DMS79 treated with DMSO at 0.1 percent for 48 hours (cell line): ENCODE measurements at places on chromosomes 7 and 10.

- DNase-seq = no peak
Measured at GRCh38 chr10:113073549-113074189, 123.6 kb downstream of the TCF7L2 start.

DNA sequence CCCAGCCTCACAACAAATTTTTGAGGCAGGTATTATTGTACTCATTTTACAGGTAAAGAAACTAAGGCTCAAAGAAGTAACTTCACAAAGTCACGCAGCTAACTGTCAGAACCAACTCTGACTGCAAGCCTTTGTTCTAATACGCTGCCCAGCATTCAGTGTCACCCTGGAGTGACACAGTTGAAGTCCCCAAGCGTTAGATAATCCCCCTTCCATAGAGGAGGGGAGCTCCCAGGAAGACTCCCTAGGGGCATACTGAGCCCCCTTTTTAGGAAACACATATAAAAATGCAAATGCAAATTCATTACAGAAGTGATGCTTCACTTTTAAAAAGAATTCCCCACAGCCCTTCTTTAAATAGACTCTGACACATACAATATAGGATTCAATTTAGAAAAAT is 101.0 kb upstream of the MACROH2A2 start:
- no peak for DNase-seq

- DNase-seq = no peak
Measured at GRCh38 chr10:97538411-97538810, 34.2 kb upstream of the ANKRD2 start.

DNA sequence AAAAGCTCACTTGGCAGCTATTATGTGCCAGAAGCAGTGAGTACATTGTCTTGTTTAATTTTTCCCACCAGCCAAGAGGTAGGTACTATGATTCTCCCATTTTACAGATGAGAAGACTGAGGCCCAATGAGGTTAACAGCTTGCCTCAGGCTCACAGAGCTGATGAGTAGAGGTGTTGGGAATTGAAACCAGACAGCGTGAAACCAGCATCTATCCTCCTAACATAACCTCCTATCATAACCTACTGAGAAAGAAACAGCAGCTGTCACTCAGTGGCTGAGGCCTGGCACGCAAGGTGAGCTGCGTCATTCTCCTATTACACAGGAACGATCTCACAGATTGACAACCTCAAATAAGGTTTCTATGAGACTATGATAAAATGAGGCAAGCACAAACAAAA is 6.2 kb downstream of the PYROXD2 start:
- no peak for DNase-seq

DNA sequence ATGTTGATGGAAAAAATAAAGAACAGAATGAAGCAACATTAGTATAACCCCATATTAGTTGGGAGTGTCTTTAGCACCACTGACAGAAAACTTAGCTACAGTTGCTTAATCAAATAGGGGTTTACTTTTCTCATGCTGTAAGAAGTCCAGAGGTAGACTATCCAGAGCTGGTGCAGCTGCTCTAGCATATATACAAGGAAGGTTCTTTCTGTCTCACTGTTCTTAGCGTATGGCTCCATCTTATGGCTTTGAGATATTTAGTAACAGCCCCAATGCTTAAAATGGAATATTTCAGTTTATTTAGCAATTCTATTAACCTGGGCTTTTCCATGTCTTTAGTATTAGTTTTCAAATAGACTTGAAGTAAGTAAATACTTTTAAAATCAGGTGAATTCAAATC is 15.2 kb upstream of the WNT2 start:
- DNase-seq = no peak

DNA sequence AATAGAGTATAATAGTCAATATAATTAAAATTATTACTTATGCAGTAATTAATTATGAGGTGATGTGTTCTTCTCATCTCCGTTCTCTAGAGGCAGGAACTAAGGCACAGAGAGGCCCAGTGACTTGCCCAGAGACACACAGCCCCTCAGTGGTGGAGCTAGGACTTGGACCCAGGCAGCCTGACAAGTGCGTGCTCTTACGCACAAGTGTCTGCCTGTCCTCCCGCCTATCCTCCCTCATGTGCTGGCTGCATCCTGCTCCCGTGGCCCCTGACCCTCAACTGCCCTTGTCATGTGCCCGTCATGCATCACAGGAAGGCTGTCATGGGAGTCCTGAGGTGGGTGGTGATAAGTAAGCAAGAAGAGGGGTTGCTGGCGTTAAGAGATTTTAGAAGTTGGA is 14.3 kb downstream of the IL2RA start:
- DNase-seq = no peak

DNA sequence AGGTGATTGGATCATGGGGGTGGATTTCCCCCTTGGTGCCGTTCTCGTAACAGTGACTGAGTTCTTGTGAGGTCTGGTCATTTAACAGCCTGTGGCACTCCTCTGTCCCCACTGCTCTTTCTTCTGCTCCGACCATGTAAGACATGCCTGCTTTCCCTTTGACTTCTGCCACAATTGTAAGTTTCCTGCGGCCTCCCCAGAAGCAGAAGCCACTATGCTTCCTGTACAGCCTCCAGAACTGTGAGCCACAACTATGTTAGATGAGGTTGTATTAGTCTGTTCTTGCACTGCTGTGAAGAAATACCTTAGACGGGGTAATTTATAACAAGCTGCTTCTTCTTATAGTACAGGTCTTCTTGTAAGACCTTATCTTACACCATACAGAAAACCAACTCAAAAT is 241.7 kb upstream of the KLF14 start:
- DNase-seq = no peak

GRCh38 chr10:78263521-78263988 is 229.9 kb downstream of the RPS24 start:
- DNase-seq = no peak

GRCh38 chr10:128431083-128431482 is 304.9 kb upstream of the MKI67 start:
- DNase-seq = no peak

- no peak for DNase-seq
Measured at GRCh38 chr10:129825221-129825620, 138.9 kb downstream of the EBF3 start.

DNA sequence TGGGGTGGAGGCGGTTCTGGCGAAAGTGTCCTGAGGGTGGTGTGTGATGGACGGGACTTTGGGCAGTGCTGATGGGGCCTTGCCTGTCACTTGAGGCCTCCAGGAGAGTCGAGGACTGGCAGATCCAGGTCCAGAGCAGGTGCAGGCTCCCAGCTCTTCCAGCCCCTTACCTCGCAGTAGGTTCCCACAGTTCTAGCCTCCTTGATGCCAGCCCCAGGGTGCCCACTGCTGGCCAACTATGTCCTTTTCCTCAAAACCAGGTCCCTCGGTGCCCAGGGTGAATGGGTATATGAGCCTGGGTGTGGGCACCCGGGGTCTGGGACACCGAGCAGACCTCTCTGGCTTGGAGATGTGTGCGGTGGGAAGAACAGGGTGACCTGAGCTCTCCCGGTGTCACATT is 8.3 kb downstream of the FAM20C start:
- DNase-seq = no peak

GRCh38 chr7:111175908-111176441 is 85.0 kb downstream of the LRRN3 start:
- DNase-seq = no peak

DNA sequence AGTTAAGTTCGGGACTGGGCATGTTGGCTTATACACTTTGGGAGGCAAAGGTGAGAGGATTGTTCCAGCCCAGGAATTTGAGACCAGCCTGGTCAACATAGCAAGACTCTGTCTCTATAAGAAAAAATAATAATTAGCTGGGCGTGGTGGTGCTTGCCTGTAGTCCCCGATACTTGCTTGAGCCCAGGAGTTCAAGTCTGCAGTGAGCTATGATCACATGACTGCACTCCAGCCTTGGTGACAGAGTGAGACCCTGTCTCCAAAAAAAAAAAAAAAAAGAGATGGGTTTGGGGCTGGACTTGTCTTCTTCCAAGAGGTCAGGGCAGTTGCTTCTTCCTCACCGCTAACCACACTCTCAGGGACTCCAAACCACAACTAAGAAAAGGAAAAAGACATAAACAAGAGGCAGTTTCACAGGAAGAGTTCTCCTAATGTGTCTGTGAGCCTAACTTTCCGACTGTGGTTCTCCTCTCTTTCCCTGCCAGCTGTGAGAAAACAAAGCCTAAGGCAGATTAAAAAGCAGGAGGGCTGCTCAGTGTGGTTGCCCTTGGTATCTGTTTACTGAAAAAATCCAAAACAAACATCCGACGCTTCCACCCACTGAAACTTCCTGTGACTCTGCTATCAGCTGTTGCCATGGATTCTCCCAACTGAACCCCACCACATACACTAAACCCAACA is 2.4 kb upstream of the SERPINE1 start:
- DNase-seq = no peak

- no peak for DNase-seq
Measured at GRCh38 chr10:131888186-131888604, 12.6 kb upstream of the PPP2R2D start.

- no peak for DNase-seq
Measured at GRCh38 chr10:54665095-54665494, 135.9 kb downstream of the PCDH15 start.

GRCh38 chr7:29342761-29343160 is 148.2 kb downstream of the CHN2 start:
- no peak for DNase-seq

GRCh38 chr7:88566162-88566729 is 193.3 kb upstream of the ZNF804B start:
- peak; percentile 45 for DNase-seq

DNA sequence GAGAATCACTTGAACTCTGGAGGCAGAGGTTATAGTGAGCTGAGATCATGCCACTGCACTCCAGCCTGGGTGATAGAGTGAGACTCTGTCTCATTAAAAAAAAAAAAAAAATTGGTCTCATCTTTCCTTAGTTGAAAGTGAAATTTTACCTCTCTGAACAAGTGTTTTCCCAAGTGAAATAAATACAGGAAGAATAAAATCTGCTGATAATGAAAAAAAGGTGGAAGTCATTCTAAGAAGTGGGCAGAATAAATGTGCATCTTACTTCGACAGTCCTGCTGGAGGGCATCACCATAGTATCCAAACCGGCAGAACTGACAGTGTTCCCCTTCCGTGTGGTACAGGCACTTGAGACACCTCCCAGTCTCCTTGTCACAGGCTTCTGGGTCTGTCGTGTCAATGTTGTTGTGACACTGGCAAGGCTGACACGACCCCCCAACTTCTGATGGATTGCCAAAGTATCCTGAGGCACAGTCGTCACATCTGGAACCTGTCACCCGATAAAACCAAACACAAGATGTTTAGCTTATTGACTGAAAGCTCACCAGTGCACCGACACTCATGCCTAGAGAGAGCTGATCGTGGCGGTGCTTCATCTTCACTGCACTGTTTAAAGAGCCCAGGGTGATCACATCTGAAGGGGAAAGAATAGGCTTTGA is 49.6 kb downstream of the LAMB1 start:
- DNase-seq = no peak

DNA sequence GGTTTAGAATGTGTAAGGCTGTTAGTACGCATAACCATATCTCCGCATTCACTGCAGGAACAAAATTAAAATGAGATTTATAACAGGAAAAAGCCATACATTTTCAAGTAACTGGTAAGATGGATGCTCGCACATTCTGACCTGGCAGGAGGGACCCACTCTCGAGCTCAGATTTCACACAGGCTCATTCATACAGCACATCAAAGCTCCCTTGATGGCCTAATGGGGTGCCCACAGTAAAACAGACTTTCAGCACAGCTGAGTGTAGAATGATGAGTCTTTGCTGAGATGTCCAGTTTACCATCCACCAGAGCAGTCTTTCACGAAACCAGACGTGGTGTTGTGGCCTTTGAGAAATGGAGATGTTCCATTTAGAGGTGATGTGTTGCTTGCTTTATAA is 8.9 kb downstream of the FOXI2 start:
- DNase-seq = no peak

DNA sequence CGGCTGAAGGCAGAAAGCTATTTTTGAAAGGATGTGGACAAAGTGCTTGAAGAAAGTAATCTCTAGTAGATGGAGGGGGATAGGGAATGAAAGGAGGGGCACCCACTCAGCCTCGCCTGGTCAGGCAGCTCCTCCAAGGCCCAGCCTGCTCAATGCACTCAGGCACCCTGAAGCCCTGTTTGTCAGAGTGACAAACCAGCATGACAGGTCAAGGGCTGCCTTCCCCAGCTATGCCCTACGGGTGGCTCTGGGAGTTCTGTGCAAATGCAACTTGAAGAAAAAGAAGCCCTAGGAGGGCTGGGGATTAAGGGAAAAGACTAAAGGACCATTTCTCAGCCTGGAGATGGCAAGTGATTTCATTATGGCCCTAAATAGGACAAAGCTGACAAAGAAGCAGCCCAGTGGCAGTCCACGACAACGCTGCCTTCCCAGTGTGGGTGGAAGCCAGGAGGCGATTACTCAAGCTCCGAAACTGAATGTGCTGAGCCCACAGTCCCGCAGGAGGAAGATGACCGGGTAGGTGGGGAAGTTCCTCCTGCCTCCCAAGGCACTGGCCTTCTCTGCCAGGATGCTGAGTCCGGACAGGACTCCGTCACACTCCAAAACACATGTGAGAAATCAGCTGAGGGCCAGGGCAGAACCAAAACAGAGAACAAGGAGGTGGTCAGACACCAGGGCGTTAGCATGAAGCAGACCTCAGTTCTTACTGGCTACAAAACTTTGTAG is 16.3 kb downstream of the LIPA start:
- DNase-seq = no peak
